ENCODE measurements at places on chromosomes 12 and 14. TPM values are rescaled to one million over a fixed set of nuclear protein-coding genes. Genes with fewer than 3 reads are reported as not detected.

Gene OR4K5
- total RNA-seq = not detected

Gene DAO
- not detected for total RNA-seq

DNA sequence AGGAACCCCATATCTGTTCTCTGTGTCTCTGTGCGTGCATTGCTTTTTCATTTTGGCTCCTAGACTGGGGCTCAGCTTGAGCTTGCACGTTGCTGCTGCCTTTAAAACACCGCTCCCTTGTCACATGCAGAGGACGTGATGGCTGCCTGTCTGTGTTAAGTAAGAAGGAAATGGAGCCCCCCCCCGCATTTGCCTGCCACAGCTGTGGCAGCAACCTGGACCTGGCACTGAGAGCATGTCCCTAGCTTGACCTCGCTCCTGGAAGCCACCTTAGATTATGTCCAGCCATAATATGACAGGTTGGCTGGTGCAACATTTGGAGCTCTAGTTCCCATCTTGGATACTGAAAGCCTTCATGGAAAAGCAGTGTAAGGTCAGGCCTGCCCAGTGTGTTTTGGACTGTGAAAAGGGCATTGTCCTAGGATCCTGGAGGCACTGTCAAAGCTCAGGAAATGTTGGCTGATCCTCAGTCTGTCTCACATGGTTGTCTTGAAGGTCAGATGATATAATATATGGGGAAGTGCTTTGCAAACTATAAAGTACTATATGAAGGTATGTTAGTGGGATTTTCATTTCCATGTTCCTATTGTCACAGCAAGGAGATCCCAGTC lies 73.8 kb downstream of the PRKCH start:
- H3K36me3 ChIP-seq = peaks cover 88% of the 10 kb centered on the region
- H3K27me3 ChIP-seq = no peaks in the 10 kb centered on the region
- H3K4me1 ChIP-seq = peaks cover 77% of the 10 kb centered on the region
- no peak for DNase-seq

DNA sequence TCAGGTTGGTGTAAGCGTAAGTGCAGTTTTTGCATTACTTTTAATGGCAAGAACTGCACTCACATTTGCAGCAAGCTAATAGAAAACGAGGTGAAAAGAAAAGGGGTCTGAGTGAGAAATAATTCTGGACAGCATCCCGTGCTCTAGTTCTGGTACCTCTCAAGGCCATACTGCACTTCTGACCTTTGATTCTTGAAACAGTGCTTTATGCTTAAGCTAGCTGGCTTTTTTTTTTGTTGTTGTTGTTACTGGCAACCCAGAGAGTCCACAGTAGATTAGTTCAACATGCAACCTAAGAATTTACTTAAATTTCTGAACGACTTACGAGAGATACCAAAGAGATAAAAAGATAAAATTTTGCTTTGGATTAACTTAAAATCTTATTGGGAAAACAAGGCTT lies 75.2 kb upstream of the PRKD1 start:
- H3K27ac ChIP-seq = no peak overlapping the region
- no peak overlapping the region for H3K4me3 ChIP-seq
- no peaks in the 10 kb centered on the region for H3K4me1 ChIP-seq
- no peak for DNase-seq

- no peak overlapping the region for H3K4me3 ChIP-seq
- H3K27ac ChIP-seq = no peak overlapping the region
- DNase-seq = no peak
- H3K36me3 ChIP-seq = no peaks in the 10 kb centered on the region
- peaks cover 5% of the 10 kb centered on the region for H3K27me3 ChIP-seq
Measured at GRCh38 chr14:58060898-58061297, 91.1 kb downstream of the ARMH4 start.
